ENCODE measurements at places on chromosomes 1 and 21.

DNA sequence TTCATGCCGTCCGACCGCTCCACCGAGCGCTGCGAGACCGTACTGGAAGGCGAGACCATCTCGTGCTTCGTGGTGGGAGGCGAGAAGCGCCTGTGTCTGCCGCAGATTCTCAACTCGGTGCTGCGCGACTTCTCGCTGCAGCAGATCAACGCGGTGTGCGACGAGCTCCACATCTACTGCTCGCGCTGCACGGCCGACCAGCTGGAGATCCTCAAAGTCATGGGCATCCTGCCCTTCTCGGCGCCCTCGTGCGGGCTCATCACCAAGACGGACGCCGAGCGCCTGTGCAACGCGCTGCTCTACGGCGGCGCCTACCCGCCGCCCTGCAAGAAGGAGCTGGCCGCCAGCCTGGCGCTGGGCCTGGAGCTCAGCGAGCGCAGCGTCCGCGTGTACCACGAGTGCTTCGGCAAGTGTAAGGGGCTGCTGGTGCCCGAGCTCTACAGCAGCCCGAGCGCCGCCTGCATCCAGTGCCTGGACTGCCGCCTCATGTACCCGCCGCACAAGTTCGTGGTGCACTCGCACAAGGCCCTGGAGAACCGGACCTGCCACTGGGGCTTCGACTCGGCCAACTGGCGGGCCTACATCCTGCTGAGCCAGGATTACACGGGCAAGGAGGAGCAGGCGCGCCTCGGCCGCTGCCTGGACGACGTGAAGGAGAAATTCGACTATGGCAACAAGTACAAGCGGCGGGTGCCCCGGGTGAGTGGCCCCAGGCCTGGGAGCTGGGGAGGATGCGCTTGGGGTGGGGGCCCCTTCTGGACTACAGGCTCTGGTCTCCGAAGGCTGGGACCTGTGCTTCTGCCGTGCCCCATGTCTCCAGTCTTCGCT lies 1.1 kb downstream of the SKI start:
- DNase-seq = no peak

DNA sequence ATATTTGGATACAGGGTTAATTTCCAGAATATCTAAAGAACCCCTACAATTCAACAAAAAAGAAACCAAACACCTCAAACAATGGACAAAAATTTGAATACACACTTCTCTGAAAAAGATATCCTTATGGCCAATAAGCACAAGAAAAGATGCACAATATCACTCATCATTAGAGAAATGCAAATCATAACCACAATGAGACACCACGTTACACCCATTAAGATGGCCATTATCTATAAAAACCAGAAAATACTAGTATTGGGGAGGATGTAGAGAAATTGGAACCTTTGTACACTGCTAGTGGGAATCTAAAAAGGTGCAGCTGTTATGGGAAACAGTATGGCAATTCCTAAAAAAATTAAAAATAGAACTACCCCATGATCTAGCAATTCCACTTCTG lies 4.9 kb downstream of the ADAM30 start:
- no peak for DNase-seq

DNA sequence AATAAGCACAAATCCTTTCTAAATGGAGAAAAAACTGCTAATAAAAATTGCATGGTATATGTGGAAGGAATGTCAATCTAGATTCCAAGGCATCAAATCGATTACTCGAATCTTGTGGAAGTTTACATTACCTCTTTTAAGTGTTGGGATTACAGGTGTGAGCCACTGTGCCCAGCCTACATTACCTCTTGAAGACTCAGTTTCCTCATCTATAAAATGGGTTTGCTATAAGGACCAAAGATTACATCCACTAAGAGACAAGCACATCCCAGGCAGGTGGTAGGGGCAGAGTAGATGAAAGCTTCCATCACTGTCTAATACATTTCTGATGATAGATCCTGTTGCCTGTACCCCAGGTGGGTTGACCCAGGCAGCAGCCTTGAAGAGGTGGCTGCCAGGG lies 16.1 kb downstream of the DHCR24 start:
- DNase-seq = no peak

DNA sequence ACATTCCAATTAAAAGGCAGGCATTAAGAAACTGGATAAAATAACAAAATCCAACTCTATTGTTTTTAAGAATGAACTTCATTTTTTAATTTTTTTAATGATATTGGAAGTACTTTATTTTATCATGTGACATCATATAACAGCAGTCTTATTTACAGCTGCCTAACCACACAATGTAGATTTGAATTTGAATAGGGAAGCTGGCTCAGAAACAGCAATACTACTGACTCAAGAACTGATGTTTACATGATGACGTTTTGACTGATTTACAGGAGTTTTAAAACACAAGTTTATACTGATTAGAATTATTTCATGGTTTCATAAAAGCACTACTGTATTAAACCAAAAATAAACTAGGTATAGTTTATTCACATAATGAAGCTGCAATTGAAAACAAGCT lies 348.7 kb upstream of the NR5A2 start:
- no peak for DNase-seq

DNA sequence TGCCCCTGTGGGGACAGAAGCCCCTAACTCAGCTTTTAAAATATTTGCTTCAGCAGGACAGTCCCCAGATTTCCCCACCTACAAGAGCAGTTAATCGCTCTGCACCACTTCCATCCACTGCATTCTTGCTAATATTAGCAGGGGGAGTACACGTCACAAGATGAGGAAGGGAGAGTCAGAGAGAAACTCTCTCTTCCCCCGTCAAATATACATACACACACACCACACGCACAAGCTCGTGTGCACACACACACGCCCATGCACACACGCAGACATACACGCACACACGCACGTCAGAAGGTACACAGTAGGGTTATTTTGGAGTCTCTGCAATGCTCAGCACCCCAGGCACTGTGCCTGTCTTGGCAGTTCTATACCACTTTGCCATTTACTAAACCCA lies 2.1 kb downstream of the CLCA1 start:
- DNase-seq = no peak

DNA sequence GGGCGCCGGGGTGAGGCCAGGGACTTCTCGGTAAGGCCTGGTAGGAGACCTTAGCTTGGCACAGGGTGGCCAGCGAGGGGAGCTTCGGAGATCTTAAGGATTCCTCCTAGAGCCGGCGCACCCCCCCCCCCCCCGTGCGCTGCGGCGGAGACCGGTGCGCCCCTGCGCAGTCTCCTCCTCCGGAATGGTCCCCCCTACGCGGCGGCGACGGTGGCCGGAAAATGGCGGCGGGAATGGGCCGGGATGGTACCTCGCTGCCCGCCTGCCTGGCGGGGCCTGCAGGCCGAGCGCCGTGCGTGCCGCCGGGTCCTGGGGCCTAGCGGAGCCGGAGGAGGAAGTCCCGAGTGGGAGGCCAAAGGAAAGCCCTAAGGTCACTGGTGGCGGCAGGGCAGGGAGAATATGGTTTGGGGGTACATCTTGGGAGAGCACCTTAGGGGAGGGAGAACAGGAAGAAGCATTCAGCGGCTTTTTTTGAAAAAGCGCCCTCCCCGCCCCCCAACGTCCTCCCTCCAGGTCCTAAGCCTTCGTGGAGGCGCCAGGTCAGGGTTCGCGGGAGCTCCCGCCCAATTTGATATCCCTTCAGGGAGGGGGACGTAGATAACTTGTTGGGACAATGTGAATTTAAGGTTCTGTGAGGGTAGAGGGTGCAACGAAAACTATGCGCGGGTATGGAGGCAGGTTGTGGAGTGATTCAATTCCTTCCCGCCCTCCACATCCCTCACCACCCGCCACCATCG lies 429 bp downstream of the SRRM1 start:
- DNase-seq = no peak

- no peak for DNase-seq
These were observed 81.9 kb downstream of the JAK1 start for GRCh38 chr1:64884261-64885040.
